ENCODE measurements at places on chromosomes 6 and 20.

- no peak for DNase-seq
These were observed 235.2 kb downstream of the SYNE1 start for GRCh38 chr6:152401978-152402377.

DNA sequence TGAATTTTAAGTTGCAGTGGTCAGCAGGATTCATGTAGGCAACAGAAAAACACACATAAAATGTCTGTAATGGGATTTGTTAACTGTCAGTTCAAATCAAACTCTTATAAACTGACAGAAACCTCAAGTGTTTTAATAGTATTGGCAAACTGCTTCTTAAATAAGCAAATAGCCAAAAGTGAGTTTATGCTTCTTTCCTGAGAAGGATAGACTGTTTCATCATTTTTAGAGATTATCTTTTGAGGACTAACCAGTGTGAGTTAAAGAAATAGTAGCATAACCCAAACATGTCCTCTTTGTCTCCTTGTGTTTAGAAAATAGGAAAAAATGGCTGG, 68.0 kb downstream of the AIG1 start:
- DNase-seq, result no peak

DNA sequence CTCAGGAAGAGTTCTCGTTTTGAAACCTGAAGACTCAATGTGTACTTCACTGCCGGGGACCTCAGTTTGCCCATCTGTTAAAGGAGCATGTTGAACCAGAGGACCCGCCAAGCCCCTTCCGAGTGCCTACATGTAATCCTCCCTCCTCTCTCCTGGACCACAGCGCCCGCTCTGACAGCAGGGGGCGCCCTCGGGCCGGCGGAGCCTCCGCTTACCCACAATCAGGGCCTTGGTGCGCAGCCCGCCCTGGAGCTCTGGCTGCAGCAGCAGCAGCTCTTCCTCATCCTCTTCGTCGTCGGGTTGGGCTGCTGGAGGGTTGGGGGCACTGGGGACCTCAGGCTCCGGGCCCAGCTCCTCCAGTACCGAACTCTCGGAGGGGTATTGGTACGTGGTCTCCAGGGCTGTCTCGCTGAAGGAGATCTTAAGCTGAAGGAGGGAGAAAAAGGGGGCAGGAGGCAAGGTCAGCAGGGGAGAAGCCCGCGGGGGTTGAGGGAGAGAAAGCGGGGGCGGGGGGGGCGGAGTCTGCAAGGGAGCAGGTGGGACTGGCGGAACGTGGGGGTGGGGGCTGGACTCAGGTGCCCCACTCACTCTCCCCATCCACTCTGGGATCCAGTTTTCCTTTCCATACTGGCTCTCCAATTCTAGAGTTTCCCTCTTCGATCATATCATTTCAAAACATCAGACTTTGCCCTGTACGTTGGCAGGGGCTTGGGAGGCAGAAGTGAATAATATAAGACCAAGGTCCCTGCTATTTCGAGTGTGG, 6.3 kb upstream of the DHX16 start:
- no peak for DNase-seq

- DNase-seq, result no peak
These were observed 13.6 kb downstream of the PDE10A start for GRCh38 chr6:165649166-165650137.

GRCh38 chr6:154996841-154997311, 1.8 kb downstream of the TIAM2 start:
- DNase-seq, result no peak

- no peak for DNase-seq
These were observed 48.3 kb downstream of the GJA10 start for GRCh38 chr6:89942601-89943000.

- no peak for DNase-seq
These were observed 50.6 kb downstream of the SLC22A3 start for GRCh38 chr6:160398674-160399271.

DNA sequence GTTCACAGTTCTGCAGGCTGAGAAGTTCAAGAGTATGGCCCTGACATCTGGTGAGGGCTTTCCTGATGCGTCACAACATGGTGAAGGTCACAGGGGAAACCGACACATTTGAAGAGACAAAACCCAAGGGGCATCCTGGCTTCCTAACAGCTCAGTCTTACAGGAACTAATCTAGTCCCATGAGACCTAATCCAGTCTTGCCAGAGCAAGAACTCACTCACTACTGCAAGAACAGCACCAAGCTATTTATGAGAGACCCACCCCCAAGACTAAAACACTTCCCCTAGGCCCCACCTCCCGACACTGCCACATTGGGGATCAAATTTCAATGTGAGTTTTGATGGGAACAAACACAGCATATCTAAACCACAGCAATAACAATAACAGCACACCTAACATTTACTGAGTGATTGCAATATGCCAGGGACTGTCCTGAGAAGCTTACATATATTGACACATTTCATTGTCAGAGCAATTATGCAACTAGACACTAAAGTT, 46.6 kb downstream of the TPBG start:
- no peak for DNase-seq

DNA sequence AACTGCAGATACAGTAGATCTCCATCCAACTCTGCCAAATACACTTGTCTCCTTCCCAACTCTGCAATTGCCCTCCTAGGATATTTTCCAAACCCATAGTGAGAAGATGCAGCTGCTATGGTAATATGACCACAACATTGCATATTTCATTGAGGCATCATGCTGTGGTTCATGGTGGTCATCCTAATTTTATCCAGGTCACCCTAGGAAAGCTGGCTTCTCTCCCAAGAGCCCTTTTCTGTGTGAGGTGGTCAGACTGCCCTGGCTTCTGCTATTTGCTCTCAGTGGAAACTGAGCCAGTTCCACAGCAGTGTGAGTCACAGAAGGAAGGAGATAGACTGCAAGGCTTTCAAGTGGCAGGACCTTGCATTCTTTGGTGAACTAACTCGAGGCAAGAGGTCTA, 5.5 kb downstream of the OGFRL1 start:
- no peak for DNase-seq

DNA sequence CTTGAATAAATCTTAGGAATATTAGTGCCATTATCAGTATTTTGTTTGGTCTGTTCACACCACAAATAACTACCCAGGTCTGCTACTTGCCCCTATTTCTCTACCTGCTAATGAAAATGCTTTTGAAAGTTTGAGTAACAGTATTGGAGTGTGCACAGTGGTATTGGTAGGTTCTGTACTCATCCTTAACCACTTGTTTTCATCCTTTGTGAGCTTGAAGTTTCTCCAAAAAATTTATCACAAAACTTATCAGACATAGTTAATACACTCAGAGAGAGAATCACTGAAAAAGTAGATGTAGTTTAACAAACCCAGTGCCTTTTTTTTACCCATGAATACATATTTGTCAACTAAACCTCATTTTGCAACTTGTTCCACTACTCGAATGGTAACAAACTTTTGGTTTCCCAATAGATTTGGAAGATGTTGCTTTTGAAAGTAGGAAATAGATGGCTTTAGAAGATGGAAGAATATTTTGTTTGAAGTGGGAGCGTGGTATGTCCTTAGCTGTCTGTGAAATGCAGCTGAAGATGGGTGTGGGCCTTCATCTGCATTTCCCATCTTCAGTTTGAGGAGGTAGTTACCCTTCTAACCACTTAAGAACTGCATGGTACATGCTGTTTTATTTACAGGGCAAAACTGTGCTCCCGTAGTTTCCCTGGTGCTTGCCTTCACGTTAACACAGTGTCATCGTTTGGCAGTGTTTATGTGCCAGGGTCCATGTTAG, 9.0 kb downstream of the PTPN1 start:
- DNase-seq, result no peak

DNA sequence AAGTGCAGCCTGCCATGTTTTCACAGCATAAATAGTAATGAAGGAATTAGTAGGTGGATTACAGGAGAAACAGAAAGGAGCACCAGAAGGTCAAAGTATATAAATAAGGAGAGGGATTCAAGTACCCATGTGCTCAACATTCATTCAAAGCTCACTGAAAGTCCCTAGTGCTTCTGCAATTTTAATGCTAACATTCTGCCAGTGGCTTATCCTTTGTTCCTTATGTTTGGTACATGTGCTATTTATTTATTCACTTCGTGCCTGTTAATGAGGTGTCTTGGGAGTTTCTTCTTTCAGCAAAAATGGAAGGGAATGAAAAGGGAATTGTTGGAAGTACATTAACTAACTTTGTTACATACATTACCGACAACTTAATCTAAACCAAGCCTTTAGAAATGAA, 105.7 kb downstream of the CRYBG1 start:
- no peak for DNase-seq

GRCh38 chr6:134201716-134202115, 116.2 kb downstream of the SGK1 start:
- no peak for DNase-seq

- no peak for DNase-seq
These were observed 154.1 kb upstream of the BMP2 start for GRCh38 chr20:6613280-6613861.

GRCh38 chr6:125904871-125905270, 51.7 kb upstream of the HINT3 start:
- no peak for DNase-seq

GRCh38 chr6:125752773-125753172, 3.3 kb downstream of the HEY2 start:
- no peak for DNase-seq

Data from GM12864 (cell line).